ENCODE measurements at places on chromosomes 13 and 19.

- DNase-seq: no peak
Measured at GRCh38 chr13:78934336-78934735, 275.4 kb upstream of the OBI1 start.

GRCh38 chr19:18109733-18110608, 12.4 kb downstream of the MAST3 start:
- DNase-seq: peak; percentile 63

DNA sequence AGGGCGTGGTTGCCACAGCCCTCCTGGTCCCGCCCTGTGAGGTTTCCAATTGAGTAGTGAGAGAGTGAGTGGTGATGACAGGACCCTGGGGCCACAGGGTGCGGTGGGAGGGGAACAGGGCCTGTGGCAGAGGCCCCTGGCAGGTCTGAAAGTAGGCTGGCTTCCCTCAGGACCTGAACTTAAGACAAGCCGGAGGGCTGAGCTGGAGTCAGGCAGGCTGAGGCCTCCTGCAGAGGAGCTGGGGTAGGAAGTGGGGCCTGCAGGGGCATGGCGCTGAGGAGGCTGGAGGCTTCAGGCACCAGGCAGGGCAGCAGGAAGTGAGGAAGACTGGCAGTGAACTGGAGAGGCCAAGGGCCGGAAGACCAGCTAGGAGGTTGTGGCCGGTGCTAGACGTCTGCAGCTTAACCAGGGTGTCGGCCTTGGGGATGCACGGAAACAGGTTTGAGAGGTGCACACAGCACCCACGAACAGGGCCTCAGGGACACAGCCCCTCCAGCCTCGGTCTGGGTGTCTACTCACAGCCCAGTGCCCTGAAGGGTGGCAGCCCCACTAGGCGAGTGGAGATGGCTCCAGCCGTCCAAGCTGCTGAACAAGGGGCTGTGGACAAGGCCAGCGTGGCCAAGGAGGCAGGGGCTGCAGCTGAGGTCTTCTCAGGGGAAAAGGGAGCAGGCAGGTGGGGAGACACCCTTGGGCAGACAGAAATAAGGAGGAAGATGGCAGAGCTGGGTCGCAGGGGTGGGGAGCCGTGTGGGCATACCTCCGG, 17.8 kb downstream of the POP4 start:
- DNase-seq: no peak

- no peak for DNase-seq
Measured at GRCh38 chr19:12166626-12167025, 3.7 kb downstream of the ZNF136 start.

DNA sequence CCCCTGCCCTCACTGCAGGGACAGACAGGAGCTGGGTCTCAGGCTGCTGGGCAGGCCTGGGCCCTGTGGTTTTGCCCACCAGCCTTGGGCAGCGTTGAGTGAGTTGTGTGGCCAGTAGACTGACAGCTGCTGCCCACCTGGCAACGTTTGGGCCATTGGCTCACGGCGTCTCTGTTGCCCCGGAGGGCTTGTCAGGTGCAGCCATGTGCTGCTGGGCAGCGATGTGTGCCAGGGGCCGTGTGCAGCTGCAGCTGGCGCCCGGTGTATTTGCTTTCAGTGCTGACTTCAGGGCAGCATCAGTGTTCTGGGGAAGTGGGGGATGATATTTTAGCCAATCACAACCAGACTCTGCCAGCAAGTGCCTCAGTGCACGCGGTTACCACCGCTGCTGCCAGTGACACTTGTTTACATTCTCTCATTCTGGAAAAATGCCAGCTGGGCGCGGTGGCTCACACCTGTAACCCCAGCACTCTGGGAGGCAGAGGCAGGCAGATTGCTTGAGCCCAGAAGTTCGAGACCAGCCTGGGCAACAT, 10.6 kb downstream of the FZR1 start:
- no peak for DNase-seq

DNA sequence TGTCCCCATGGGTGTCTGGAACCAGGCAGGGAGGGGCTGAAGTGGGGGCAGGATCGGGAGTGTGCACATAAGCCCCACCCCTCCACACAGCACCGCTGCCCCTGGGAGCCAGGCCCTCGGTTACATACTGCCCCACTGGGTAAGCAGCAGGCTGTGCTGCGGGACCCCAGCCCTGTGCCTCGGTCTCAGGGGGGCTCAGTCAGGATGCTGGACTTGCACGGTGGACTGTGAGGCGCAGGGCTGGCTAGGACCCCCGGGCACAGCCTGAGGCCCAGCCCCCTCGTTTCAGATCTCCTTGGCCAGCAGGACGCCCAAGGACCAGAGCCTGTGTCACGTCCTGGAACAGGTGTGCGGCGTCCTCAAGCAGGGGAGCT, 16.3 kb downstream of the MPND start:
- no peak for DNase-seq

GRCh38 chr13:46810440-46810839, 13.5 kb upstream of the ESD start:
- DNase-seq: no peak

GRCh38 chr19:1577929-1578618, 9.9 kb upstream of the MEX3D start:
- DNase-seq: no peak

DNA sequence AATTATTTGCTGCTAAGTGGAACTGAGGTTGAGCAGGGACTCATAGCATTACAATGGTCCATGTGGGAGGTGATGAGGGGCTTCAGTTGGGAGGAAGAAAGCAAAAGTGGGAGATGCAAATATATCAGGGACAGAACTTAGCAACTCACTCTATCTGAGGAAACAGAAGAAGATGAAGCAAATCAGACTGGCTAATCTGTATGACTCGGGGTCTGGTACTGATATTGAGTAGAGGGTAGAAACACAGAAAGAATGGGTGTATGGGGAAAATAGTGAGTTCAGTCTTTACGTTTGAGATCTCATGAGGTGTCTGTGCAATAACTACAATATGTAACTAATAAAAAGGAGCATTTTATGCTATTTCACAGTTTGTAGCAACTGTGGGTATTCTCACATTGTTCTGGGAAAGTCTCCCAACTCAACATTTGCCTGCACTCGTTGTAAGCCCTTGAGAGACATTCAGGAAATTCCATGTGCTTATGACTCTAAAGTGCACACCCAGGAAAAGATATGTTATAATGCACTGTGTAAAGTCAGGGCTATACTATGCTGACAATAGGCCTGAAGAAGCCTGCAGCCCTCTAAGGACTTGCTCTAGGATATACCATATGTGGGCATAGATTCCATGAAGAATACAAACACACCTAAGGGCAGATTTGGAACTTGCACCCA, 183.5 kb downstream of the SPRY2 start:
- no peak for DNase-seq

- DNase-seq: no peak
Measured at GRCh38 chr13:19267746-19268145, 86.1 kb upstream of the TUBA3C start.

DNA sequence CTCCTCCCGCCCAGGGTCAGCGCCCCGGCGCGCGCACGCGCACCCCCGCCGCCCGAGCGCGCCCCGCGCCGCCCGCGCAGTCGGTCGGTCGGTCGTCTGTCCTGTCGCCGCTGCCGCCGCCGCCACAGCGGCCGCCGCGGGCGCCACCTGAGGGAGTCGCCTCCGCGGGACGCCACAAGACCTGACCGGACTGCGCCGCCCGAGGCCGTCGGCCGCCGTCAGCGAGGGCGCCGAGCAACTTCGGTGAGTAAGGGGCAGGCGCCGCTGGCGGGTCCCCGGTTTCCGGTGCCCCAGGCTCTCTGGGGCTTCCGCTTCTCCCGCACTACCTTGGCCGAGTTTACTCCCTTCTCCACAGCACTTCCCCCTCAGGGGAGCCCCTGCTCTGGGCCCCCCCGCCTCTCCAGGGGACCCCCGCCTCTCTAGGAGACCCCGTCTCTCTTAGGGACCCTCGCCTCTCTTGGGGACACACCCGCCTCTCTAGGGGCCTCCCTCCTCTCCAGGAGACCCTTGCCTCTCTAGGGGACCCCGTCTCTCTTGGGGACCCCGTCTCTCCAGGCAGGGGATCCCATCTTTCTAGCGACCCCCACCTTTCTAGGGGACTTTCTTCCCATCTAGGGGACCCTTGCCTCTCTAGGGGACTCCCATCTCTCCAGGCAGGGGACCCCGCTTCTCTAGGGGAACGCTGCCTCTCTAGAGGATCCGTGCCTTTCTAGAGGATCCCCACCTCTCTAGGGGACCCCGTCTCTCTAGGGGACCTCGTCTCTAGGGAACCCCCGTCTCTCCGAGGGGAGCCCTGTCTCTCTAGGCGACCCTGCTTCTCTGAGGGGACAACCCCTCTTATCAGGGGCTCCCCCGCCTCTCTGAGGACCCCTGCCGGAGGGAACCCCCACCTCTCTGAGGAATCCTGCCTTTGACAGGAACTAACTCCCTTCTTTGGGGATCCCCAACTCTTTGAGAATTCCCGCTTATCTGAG, 19.3 kb upstream of the GATAD2A start:
- no peak for DNase-seq

GRCh38 chr13:23547000-23547590, 23.1 kb upstream of the TNFRSF19 start:
- DNase-seq: no peak

GRCh38 chr13:19737844-19738557, 44.7 kb downstream of the PSPC1 start:
- no peak for DNase-seq

GRCh38 chr19:17376935-17377600, at the start of gene PLVAP:
Gene PLVAP (minus strand): TSS chr19:17377342. CDS start chr19:17377288, 54 bp downstream.
- no peak for DNase-seq

DNA sequence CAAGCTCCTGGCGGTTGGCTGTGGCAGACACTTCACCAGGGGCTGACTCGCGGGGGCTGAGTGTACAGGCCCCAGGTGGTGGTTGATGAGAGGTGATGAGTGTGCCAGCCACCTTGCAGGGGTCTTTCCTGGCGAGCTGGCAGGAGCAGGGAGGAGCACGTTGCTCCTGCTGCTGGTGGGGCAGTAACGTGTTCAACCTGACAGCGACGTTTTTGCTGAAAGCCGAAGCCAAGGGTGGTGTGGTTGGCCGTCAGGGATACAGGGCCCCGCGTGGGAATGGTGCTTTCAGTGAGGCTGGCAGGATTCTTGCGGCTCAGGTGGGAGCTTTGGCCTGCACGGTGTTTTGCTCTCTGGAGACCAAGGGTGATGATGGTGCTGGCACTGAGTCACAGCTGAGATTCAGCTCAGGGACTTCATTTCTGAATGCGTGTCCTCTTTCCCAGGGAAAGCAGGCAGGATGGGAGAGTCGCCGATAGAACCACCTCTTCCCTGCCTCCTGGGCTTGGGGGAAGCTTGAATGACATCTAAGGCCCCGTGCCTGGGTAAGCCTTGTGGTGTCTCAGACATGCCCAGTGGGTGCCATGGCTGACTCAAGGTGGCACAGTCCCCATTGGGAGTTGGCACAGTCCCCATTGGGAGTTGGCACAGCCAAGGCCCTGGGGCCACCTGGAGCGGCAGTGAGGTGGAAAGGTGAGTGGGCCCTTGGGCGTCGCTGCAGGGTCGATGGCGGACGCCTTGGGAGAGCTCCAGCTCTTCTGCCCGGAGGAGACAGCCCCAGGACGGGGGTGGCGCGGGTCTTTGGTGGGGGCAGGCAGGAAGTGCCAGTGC, 8.8 kb downstream of the DAZAP1 start:
- no peak for DNase-seq

- DNase-seq: peak; percentile 74
Measured at GRCh38 chr13:25375727-25376358, 4.1 kb downstream of the ATP8A2 start.

- no peak for DNase-seq
Measured at GRCh38 chr19:42528354-42529247, at the start of gene CEACAM1. Gene CEACAM1 (minus strand): TSS chr19:42528481. CDS start chr19:42528374, 107 bp downstream.

- DNase-seq: no peak
Measured at GRCh38 chr19:6906559-6907060, 19.2 kb downstream of the ADGRE1 start.

DNA sequence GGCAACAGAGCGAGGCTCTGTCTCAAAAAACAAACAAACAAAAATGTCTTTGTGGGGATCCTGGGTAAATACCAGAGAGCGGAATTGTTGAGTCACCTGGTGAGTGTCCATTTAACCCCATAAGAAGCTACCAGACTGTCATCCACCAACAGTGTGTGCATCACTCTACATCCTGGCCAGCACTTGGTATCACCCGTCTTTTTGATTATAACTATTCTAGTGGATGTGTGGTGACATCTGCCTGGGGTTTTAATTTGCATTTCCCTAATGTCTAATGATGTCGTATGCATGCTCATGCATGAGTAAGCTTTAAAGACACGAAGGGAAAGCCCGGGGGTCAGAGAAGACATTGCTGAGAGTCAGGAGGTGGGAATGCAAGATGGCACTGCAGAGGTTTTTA, 126.7 kb upstream of the MRI1 start:
- DNase-seq: no peak

GRCh38 chr13:31468114-31468902, 268.5 kb downstream of the B3GLCT start:
- DNase-seq: no peak

GRCh38 chr19:44722131-44723121, 23.5 kb downstream of the CEACAM16 start:
- no peak for DNase-seq

DNA sequence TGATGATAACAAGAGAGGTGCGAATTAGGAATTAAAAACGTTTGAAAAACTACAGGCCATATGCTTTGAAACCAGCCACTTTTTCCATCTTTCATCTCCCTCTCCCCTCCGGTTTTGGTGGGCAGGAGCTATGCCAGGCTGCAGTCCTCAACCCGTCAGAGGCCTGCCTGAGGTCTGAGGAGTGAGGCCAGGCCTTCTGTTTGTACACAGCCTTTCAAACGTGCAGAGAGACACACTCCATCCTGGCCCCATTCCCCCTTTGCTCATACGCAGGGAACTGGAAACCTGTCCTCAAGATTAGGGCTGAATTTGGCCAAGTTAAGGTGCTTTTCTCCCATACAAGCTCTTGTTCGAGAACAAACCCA, 74.5 kb downstream of the ZIC5 start:
- no peak for DNase-seq

- no peak for DNase-seq
Measured at GRCh38 chr19:7415163-7415856, 66.6 kb downstream of the ARHGEF18 start.

DNA sequence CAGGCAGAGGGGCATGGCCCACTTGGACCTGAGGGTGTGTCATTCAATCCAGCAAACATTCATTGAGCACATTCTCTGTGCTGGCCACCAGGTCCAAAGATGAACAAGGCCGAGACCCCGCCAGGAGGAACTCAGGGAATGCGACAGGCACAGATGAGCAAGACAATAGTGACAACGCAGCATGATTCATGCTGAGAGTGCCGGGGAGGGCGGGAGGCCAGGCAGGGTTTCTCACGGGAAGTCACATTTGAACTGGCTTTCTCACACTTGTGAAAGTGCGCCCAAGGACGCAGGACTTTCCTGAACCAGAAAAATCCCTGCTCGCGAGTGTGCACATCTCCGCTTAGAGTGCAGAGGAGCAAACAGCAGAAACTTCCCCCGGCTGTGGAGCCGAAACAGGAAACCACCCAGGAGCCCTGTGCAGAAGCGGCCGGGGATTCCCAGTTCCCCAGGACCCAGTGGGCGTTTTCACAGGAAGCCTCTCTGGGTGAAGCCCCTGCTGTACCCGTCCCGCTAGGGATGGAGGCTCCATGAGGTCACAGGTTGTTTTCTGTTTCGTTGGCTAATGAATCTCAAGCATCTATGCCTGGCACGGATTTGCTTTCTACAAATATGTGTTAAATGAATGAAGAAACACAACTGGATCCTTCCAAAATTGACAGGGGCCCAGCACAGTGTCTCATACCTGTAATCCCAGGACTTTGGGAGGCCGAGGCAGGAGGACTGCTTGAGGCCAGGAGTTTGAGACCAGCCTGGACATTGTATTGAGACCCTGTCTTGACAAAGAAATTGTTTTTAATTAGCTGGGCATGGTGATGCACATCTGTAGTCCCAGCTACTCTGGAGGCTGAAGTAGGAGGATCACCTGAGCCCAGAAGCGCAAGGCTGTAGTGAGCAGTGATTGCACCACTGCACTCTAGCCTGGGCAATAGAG, 68.4 kb upstream of the TM9SF2 start:
- peak; percentile 15 for DNase-seq

GRCh38 chr19:38737281-38737865, 6.9 kb downstream of the CAPN12 start:
- no peak for DNase-seq
